Activated naive CD4-positive, alpha-beta T cell (primary cell): ENCODE measurements at places on chromosomes 7 and 10.

GRCh38 chr10:5608608-5609220 lies 57.7 kb downstream of the ASB13 start:
- no peak for DNase-seq

GRCh38 chr7:44973610-44974401 lies 5.0 kb downstream of the MYO1G start:
- DNase-seq, result no peak

- no peak for DNase-seq
These were observed 32.9 kb upstream of the CUX1 start for GRCh38 chr7:101784292-101785127.

DNA sequence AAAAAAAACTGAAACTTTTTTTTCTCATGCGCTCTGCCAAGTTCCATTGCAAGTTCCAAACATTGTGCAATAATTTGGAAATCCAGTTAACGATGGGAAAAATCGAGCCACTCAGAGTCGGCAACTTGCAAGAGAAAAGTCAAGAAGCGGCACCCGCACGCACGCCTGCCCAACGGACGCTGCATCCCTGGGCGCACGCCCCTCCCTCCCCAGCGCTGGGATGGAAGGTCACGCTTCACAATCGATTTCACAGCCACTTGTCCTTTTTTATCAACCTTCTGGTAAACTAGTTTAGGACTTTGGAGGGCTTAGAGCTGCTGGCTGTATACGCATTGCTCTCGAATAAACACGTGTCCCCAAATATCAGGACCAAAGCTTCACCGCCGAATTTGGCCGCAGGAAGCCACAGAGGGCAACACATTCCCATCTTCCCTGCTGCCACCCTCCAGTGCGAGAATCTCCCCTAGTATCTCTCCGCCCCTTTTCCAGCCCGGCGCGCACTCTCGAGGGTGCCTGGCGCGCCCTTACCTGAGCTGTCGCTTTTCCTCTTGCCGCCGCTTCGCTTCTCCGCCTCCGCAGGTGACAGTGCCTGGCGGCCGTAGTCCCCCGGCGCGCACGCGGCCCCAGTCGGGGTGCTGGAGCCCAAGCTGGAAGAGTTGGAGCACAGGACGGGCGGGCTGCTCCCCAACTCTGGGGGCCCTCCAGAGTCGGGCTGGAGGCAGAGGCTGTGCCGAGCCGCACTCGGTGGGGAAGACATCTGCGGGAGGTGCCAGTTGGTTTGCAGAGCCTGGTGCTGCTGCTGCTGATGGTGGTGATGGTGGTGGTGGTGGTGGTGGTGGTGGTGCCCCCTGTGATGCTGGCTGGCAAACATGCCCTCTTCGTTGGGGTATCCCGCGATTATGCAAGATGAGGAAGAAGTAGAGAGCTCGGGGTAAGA lies 857 bp downstream of the MEOX2 start:
- DNase-seq, result no peak

GRCh38 chr7:82542665-82543064 lies 99.1 kb upstream of the CACNA2D1 start:
- DNase-seq, result no peak

DNA sequence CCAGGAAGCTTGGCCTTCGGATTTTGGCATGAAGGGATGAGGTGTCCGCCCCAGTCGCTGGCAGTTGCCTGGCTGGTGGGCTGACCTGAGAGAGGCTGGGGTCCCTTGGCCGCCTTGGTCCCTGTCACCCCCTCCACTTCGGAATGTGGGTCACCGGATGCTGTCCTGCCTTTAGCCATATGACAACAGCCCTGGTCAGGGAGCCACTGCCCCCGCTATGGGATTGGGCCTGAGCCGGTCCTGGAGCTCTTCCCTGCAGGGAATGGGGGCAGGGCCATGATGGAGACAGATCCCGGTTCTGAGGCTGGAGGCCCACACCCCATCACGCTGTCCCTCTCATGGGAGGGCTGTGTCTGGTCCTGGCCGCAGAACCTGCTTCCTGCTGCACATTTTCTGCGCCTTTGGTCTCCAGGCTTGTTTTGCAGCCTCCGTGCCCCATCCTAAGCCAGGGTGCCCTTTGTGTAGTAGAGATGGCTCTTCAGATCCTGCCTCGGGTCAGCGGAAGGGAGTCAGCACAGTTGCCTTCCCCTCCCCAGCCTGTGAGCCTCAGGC lies 22.6 kb downstream of the PFKFB3 start:
- DNase-seq, result no peak

- no peak for DNase-seq
These were observed 10.2 kb downstream of the CRTAC1 start for GRCh38 chr10:98020254-98020653.

- no peak for DNase-seq
These were observed 78.3 kb downstream of the ATAD1 start for GRCh38 chr10:87739703-87740102.

- no peak for DNase-seq
These were observed 405.0 kb upstream of the ZMIZ1 start for GRCh38 chr10:78663721-78664120.

- DNase-seq, result no peak
These were observed 186.9 kb upstream of the MYO3A start for GRCh38 chr10:25747084-25747483.

DNA sequence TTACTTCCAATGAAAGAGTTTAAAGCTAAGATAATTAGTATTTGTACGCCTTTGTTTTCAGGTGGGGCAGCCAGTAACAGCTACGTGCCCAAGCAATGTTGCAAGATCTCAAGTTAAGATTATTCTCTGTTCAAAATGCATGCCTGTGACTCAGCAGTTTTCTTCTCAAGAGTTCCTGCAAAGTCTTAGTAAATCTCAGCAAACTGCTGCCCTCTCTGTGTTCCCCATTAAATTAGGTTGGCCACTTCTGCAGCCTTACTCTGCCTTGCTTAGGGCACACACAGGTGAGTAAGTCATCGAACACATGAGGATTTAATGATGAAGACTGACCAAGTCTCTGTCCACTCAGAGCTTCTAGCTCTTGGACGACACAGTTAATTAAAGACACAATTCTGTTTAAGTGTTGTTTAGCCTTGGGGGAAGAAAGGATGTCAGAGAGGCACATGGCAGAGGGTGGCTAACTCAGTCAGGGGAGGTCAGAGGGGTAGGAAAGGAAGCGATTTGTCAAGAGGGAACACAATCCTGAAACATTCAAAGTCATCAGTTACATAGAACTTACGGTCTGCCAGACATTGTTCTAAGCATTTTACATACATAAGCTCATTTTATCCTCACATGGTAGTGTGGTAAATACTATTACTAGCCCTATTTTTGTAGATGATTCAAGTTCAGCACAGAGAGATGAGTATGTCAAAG lies 20.2 kb upstream of the SLC35G1 start:
- DNase-seq, result no peak

GRCh38 chr10:49191349-49191748 lies 3.2 kb upstream of the TMEM273 start:
- DNase-seq, result no peak

- DNase-seq, result no peak
These were observed 21.2 kb downstream of the ZMIZ2 start for GRCh38 chr7:44769776-44770294.

DNA sequence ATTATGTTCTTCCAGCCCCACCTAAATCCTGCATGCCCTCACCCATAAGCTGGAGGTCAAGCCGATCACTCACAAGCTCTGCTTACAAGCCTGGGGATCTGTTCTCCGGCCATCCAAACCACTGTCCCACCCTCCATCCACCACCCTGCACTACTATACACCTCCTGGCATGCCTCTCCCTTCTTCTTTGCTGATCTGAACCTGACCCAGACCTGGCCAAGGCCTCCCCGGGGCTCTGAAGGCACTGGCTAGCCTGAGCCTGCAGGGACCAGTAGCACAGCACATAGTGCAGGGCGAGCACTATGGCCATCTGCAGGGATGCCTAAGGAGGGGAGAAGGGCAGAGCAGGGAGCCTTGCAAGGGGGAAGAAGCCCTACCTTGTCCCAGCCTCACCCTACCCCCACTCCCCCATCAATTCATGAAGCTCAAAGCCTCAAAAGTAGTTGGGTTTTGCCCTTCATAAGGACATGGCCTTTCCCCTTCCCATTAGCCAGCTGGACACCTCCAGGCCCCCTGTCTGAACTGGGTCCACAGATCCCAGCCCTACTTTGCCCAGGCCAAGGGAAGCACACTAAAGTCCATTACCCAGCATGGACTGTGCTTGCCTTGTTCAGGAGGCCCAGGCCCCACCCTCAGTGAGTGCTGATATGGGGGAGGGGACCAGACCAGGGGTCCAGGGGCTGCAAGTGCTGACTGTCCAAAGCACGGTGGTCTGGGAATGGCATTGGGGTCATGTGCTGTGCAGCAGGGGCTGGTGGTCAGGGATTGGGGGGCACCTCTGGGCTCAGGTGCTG lies 29.6 kb downstream of the CHAT start:
- DNase-seq, result no peak

- no peak for DNase-seq
These were observed 270.1 kb downstream of the ARL4A start for GRCh38 chr7:12957487-12957886.

- DNase-seq, result no peak
These were observed 33.9 kb upstream of the XPNPEP1 start for GRCh38 chr10:109957092-109957797.

DNA sequence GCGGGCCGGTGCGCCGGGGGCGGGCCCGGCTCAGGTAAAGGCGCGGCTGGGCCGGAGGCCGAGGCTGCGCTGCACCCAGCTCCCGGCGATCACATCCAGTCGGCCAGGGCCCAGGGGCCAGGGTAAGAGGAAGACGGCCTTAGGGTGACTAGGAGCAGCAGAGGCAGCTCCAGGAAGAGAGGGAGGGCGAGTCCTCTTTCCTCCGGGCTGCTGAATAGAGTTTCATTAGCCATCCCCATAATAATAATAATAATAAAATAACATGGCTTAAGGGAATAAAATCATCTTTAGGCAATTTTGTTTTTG lies 44.8 kb upstream of the CDK1 start:
- no peak for DNase-seq

DNA sequence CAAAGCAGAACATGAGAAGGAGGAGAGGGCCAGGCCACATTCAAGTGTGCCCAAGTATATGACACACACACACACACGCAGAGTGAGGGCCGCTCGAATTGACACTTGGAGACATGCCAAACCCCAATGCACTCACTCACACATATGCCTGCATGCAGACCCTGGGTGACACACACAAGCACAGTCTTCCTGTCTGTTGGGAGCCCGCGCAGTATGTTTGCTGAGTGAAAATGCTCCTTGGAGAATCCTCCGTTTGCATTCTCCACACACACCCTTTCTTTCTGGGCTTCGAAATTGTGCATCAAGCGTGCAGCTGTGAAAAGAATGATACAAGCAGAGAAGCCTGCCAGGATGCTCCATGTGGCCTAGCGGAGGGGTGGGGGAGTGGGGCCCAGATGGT lies 120.9 kb downstream of the PLXNA4 start:
- DNase-seq, result no peak

DNA sequence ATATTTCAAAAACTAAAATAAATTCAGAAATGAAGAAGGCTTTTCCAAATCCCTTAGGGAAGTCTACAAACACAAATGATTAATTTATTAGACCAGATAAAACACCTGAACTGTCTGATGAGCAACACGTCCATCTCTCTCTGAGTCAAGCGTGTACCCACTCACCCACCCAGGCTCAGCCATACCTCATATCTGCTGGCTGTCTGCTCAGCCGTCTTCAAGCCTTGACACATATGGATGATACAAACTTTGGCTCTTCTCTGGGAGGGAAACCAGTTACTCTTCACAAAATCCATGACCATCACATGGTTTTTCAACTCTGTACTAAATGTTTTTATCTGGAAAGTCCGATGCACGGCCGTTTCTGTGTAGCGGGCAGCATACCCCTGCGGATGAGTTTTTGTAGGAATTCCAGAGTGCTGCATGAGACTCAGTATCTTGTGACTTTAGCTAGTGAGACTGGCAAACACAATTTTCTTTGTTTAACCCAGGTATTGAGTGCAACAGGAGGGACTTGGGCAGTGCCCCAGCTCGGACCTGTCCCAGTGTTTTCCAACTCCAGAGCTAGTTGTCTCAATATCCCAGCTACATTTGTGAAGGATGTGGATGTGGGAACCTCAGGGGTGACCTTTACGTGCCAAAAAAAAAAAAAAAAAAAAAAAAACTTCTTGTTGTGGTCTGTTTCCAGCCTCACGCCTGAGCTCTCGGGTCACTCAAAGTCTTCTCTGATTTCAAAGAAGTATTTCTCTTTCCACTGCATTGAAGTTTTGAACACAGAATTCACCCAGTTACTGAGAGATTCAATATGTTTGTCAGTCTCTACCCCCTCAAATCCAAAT lies at the start of gene C10orf90:
C10orf90 (minus strand) TSS at position 638 of the 839 bp plus-strand sequence; CDS start at position 425, 213 bp downstream.
- DNase-seq, result no peak

GRCh38 chr10:124351481-124352220 lies 67.1 kb downstream of the OAT start:
- no peak for DNase-seq

- no peak for DNase-seq
These were observed 49.4 kb downstream of the ZNF467 start for GRCh38 chr7:149723795-149724495.

DNA sequence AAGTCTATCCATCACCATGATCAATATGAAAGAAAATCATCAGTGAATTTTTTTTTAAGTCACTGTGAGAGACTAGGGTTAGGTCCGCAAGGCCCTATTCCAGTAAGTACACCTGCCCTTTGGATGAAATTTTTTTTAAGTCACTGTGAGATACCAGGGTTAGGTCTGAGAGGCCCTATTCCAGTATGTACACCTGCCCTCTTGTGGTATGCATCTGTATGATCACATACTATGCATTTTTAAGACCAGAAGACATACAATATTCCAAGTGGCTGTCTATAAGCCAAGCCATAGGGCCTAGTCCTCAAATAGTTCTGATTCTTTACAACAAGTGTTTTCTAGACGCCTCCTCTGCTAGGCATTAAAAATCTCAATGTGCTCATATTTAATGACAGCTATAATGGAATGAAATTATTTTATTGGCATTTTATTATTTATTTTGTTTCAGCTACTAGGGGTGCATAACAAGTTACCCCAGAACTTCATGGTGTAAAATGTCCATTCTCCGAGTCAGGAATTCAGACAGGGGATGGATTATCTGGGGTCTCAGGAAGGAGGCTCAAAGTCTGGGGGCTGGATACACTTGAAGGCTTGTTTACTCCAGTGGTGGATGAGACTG lies 53.1 kb downstream of the TEX36 start:
- no peak for DNase-seq

GRCh38 chr7:26587536-26587935 lies 276.9 kb downstream of the SKAP2 start:
- DNase-seq, result no peak

DNA sequence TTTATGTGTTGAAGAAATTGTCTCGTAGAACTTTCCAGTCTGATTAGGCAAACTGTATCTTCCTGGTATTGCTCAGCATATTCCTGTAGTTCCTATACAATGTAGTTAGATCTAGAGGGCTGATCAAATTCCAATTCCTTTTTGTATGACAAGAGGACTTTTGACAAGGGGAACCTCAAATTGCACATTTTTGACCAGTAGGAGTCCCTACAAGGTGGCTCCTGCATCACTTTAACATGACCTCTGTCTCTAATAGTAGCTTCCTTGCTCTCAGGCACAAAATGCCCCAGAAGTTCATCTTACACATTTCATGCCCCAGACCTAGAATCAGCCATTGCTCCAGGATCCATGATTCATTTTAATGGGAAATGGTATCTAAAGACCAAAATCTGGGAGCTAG lies 18.7 kb downstream of the HERPUD2 start:
- DNase-seq, result no peak
